WTC11 (cell line): ENCODE measurements at places on chromosomes 7 and 10.

- no peak for DNase-seq
These were observed 443.0 kb upstream of the MGMT start for GRCh38 chr10:129024046-129024445.

DNA sequence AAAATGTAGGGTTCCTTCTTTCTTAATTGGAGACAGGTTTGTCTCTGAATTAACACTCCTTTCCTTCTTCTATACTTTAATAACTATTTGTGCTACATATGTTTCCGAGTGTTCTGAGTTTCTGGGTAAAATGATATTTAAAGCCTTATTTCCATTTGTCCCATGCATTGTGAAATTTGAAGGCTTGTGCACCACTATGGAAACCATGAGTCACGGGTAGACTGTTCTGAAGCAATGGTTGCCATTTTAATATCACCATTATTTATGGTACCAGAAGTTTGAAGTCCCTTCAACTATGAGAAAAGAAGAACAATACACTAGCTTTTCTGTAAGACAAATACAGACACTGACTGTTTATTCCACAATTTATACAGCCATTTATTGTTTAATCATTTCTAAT, 44.7 kb upstream of the ZEB1 start:
- DNase-seq, result no peak

DNA sequence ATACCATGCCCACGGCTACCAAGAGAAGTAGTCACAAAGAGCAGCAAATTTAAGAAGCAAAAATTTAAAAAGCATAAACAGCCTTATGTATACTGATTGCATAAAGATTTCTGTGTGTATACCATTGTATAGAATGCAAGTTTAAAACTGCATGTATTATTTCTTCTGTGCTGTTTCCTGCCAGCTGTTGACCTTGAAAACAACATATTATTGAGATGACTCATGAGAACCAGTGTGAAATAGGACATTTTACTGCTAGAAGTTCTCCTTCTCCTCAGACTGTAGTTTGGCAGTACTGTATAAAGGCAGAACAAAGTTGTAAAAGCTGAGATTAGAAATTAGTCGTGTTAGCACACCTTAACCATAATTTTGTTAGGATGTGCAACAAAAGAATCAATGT, 42.3 kb upstream of the SGCE start:
- no peak for DNase-seq

DNA sequence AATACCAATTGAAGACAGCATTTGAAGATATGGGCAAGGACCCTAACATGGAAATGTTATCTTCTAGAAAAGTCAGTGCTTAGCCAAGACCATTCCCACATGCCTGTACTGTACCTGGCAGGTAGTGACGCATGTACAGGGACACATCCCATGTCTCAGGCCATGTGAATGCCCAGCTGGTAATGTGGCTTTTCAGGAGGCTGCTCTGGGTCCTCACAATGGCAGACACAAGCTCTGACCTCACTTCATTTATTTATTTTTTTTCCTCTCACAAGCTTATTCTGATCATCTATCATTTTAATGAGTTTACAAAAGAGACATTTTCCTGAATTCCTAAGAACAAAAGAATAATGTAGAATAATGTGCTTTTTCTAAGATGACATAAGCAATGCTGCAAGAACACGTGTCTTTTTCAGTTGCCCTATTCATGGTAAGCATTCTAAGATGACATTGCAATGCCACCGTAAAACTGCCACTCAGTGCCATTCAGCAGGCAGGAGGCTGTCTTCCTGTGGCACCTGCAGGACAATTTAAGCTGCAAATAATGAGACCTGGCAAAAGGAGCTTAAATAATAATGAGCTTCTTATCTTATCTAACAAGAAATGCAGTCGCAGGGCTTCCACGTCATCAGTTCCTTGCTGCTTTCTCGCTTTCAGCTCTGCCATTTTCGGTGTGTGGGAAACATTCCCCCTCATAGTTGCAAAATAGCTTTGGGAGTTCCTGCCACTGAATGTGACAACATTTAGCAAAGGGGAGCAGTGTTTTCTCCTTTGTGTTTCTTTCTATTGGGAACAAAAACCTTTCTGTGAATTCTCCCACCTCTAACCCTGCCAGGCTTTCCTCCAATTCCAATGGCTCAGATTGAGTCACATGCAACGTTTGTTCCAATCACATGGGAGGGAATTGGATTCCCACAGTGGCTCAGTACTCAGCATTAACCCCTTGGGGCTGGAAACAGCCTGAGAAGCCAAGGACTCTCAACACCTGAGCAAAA, 113.0 kb downstream of the SEC23IP start:
- no peak for DNase-seq

- DNase-seq, result no peak
These were observed 6.4 kb upstream of the ORAI2 start for GRCh38 chr7:102427019-102427405.

DNA sequence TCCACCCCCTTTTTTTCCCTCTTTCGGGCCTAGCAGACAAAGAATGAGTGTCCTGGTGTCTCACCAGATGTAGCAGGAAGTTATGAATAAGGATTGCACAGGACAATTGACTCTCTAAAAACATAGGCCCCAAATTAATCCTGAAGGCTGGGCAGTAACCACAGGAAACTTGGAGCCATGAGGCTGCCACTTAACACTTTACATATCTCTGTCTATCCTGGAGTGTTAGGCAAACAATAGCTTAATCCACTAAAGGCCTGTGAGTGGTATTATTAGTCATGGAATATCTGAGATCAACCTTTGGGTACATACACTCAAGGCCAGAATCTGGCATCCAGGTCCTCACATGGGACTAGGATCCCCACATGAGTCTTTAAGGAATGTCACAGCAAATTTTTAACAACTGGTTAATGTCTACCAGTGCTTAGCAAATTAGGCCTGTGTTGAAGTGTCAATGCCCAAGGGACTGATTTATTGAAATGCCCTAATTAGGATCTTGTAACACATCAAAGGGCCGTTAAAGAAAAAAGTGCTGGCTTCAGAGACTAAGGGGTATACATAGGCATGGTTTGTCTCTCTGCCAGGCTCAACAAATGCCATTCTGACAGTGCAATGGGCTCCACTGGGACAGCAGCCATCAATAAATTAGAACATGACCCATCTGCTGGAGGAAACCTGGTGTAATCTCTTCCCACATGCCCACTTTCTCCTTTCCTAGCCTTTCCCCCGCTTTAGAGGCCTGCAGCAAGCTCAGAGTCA, 196.7 kb upstream of the TBX20 start:
- DNase-seq, result no peak

GRCh38 chr7:93476491-93477344, 97.8 kb downstream of the CALCR start:
- peak; percentile 34 for DNase-seq

GRCh38 chr10:79416578-79417255, 28.7 kb downstream of the ZCCHC24 start:
- DNase-seq, result no peak

GRCh38 chr10:99357691-99358090, 28.5 kb downstream of the CNNM1 start:
- DNase-seq, result no peak

- DNase-seq, result no peak
These were observed 4.6 kb downstream of the CYREN start for GRCh38 chr7:135165862-135166261.

DNA sequence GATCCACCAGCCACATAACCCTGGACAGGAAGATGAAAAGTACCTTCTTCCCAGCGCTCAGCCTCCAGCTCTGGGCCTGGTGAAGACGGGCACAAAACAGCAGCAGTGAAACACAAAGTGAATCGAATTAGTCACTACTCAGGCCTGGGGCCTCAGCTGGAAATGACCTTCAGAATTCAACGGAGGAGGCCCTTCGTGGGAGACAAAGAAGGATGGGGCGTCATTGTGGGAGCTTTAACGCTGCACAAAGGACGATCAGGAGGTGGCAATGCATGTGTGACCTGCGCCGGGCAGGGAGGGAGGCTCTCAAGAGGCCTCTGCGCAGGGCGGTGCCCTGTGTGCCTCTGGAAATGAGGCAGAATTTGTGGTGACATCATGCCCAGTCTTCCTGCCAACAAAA, 161.9 kb downstream of the DNAJB6 start:
- no peak for DNase-seq

DNA sequence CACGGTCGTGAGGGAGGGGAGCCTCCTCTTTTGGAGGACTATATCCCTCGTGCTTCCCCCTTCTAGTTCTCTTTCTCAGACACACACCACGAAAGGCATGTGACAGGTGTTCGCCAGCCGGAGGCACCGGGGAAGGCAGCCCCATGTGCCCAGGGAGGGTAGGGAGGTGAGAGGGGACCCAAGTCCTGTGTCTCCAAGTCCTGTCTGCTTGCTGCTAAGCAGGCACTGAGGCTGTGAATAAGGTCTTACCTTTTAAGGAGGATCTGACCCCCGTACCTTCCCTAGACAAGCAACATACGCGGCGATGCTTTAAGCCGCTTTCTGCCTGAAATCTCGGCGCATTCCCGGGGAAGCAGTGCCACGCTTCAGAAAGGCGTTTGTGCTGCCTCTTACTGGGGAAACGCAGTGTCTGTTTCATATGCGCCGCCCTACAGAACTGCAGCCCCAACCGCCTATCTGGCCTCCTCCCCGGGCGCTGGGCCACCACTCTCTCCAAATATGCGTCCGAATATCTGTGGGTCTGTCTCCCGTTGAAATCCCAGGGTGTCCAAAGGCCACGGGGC, 770 bp downstream of the PLXNA4 start:
- DNase-seq, result peak; percentile 45

DNA sequence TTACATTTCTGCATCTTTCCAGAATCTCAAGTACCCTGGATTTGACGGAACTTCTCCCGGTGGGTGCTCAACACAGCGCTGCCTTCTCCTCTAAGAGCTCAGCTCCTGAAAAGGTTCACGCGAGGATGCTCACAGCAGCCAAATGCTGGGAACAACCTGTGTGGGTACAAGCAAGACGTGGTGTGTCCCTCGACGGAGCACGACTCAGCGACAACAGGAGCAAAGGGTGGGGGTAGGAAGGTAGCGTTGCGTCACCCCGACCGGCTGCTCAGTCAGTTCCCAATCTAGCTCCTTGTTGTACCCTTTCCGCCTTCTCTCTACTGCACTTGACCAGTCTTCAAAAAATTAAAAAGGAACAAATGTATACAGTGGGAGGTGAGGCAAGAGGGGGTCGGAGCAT, 117.3 kb downstream of the PTPRN2 start:
- no peak for DNase-seq

GRCh38 chr10:62492012-62492869, 118.1 kb downstream of the ZNF365 start:
- no peak for DNase-seq

DNA sequence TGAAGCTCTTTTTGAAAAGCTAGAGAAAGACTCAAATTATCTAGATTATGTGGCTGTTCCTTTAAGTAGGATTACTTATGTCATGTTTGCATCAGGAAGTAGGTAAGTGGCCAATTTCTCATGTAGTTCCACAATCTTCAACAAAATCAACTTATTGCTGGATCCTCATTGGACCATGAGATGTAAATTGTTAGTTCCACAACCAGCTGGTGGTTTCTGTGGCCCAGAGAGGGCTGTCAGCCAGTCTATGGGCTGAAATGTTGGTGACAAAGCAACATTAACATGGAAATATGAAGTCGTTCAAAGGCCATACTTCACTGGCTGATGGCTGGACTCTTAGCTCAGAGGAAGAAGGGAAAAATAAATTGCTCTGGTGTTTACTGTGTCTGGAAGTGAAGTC, 157.9 kb downstream of the PLXDC2 start:
- no peak for DNase-seq

DNA sequence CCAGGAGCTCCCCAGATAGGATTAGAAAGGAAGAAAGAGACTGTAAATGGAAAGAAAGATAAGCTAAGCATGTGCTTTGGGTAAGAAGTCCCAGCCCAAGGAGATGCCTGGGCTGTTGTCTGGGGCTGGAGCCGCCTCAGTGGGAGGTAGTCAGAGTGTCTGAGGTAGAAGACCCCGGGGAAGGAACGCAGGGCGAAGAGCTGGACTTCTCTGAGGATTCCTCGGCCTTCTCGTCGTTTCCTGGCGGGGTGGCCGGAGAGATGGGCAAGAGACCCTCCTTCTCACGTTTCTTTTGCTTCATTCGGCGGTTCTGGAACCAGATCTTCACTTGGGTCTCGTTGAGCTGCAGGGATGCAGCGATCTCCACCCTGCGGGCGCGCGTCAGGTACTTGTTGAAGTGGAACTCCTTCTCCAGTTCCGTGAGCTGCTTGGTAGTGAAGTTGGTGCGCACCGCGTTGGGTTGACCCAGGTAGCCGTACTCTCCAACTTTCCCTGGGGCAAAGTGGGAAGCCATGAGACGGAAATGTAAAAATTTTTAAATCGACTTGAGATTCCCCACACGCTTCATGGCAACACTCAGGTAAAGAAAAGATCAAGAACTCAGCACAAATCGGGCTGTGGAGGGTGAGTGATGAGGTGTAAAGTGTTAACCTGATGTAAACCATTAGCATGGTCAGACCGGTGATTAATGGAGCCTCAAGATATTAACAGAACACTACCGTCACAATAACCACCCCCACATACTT, 1.3 kb downstream of the HOXA1 start:
- DNase-seq, result no peak

DNA sequence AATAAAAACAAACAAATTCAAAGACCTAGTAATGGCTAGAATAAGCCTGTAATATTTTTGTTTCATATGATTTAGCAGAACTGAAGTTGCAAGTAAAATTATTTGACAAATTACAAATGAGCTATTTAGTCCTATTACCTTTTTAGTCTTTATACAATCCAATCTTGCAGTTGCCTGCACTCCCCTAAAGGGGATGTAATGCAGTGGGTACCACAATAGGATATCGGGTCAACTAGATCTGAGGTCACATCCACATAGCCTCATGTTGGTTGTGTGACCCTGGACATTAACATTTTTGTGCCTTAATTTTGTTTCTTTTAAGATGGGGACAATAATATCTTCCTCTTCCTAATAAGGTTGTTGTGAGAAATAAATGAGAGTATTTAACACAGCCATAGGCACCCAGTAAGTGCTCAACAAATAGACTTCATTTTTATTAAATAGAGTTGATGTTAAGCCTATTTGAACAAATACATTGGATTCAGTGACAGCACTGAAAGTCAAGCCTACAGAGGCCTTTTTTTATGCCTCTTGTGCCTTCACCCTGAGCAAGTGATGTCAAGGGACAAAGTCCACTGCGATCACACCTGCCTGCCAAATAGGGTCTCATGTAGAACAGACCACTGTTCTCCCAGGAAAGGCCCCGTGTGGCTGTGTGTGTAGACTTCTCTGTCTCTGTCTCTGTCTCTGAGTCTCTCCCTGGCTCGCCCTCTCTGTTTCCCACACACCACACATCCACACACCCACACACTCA, 124.8 kb downstream of the EVX1 start:
- DNase-seq, result no peak

DNA sequence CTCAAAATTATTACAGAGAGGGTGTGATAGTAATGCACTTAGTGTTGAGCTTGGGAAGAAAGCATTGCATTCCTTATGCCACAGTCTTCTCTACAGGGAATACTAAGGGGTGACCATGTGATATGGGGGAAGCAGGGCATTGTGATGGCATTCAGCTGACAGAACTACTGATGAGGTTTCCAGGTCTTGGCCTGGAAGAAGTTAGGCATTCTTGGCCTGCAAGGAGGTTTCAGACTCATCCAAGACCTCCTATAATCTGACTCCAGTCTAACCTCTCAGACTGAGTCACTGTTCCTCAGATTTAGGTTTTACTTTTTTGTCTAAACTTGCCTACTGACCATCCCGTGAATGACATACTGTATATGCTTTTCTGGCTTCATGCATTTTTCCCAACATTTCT, 7.9 kb downstream of the STMP1 start:
- no peak for DNase-seq

GRCh38 chr10:28951484-28951883, 274.2 kb downstream of the BAMBI start:
- no peak for DNase-seq
